AML-193 (cell line): ENCODE measurements at places on chromosomes 2 and 18.

GRCh38 chr2:78721355-78722033, 304.0 kb upstream of the REG3G start:
- DNase-seq = no peak

GRCh38 chr2:194383401-194383800, 1273.6 kb upstream of the SLC39A10 start:
- DNase-seq = no peak

GRCh38 chr2:136244536-136244885, 126.6 kb upstream of the CXCR4 start:
- DNase-seq = no peak

DNA sequence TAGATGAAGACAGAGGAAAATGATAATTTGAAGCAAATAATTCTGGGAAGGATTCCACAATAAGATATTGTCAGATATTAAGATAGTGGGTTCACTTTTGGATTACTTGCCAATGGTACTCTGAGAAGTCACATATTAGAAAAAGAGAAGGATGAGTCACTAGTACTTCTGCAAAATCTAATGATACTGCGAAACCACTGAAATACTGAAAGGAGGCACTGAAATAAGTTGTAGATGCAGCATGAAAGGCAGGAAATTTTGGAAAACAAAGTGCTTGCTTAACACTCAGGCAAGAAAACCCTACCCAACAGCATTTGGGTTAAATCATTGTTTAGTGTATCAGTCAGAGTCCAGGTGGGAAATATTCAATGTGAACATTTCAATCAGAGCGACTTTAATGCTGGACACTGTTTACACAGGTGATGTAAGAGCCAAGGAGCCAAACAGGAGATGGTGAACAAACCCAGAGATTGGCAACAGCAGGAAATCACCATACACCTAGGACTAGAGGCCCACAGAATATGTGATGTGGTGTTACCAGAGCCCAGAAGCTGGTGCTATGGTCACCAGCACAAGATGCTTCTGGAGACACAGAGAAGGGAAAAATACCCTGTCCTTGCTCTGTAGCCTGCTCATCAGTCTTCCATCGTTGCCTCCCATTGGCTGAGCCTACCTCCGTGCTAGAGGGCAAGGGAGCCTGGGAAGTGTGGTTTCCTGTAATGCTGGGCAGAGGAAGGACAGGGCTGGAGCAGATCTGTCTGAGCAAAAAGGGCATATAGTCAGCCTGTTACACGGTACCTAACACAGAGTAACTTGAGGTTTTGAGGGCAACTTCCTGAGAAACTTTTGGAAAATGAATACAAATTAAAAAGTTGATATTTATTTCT, 204.7 kb upstream of the ITGA4 start:
- peak; percentile 77 for DNase-seq

GRCh38 chr2:215136669-215137328, 1.6 kb downstream of the ABCA12 start:
- no peak for DNase-seq

DNA sequence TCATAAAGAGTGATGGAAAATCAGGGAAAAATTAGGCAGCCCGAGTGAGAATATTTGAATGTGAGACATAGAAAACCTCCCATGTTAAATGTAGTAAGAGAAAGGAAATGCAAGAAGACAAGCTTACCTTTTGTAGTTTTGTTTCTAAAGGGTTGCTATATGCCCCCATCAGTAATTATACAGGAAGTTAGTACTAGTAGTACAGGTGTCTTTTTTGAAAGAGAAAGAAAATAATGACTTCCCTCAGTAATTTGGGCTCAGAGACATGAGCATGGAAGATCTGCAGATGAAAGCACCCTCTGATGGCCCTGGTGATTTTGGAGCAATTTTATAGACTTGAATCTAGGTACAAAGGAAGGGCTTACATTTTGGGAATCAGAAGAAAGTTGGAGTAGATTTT, 80.8 kb downstream of the RHBDD1 start:
- DNase-seq = no peak

GRCh38 chr2:238499731-238500580, 73.2 kb downstream of the ASB1 start:
- no peak for DNase-seq

DNA sequence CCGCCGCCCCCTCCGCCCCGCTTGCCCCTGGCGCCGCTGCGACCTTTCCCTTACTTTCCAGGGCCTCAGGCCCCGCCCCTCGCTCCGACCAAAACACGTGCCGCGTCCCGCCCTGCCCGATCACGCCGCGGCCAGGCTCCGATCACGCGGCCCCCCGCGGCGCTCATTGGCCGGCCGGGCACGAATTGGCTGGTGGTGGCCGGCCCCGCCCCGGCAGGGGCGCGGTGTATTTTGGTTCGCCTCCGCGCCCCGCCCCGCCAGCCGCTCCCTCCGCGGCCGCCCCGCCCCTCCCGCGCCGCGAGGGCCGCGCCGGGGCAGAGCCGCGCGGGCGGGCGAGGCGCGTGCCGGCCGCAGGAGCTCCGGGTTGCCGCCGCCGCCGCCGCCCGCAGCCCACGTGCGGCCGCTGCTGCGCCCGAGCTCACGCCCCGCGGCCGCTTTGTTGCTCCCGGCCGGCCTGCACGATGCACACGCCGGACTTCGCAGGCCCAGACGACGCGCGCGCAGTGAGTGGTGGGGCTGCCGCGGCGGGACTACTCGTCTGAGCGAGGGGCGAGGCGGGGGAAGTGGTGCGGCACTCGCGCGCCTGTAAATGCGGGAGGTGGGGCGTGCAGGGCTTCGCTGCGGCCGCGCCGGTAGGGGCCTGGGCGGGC, at the start of gene KLF11:
Gene KLF11, plus strand, starts transcription at position 295 of the 650 bp plus-strand sequence. Its CDS starts 167 bp downstream, at position 462.
- peak; percentile 27 for DNase-seq

GRCh38 chr2:196012314-196012713, 56.3 kb downstream of the DNAH7 start:
- DNase-seq = no peak

GRCh38 chr2:212089873-212090272, 448.7 kb downstream of the ERBB4 start:
- DNase-seq = no peak

- DNase-seq = no peak
Observed at GRCh38 chr18:51765606-51766360, 568.3 kb upstream of the MEX3C start.

DNA sequence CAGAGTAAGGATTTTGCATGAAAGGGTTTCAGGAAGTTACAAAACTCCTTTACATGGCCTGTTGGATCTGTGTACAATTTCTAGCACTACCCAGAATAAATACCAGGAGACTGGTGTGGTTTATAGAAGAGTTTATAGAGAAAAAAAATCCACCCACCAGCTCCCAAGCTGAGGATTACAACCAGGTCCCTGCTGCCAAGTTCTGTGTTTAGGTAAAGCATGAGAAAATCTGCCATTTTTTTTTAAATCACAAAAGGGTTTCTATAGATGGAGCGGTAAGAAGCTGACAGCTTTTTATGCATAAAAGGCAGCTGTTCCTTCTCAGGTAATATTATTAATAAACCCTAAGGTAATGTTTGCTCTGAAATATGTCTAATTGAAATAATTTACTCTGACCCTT, 545.4 kb upstream of the ZEB2 start:
- DNase-seq = no peak

- DNase-seq = no peak
Observed at GRCh38 chr18:67730886-67731285, 214.4 kb upstream of the DSEL start.
